ENCODE measurements at places on chromosomes 2 and 18.

DNA sequence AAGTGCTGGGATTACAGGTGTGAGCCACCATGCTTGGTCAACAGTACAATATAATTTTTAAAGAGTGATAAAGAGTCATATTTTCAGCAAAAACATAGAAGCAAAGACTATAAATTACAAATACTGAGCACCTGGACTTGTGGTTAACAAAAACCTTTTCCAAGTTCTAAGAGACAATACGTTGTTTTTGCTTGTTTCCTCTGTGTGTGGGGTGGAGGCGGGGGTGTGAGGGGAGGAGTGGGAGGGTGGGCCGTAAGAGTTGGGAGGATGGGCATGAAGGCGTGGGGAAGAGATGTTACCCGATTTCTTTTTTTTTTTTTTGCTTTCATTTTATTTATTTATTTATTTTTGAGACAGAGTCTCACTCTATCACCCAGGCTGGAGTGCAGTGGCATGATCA is 78.0 kb upstream of the WIPF1 start:
- no peak for DNase-seq

DNA sequence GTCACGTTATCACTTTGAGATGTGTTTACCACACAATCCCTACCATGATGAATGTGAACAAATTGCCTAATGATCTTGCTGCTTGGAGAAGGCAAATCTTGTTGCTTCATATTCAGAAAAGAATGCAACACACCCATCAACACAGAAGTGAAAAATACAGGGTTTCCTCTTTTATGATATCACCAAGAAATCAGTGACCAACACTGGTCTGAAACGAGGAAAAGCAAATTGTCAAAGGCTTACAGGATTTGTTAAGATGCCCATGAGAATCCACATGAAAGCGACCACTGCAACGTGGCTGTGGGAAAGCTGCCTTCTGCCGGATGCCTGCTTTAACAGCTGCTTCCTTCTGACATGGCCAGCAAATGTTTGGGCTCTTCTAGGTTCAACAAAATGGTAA is 397.6 kb upstream of the LRATD1 start:
- DNase-seq = no peak

DNA sequence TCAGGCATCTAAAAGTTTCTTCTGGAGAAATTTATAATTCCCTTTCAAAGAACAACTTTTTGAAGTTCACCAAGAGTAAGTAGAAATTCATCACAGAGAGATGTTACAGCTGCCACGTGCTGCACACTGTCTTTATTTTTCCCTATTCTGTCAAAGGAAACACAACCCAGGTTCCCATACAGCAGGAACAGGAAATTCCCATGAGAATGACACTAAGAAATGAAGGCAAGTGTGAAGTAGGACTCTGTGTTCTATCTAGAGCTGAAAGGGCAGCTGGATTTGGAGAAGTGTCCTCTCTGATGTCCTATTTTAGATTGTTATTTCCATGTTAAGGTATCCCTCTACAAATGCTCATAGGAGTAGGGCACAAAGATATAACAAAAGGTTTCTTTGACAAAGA is 58.8 kb downstream of the PID1 start:
- no peak for DNase-seq

DNA sequence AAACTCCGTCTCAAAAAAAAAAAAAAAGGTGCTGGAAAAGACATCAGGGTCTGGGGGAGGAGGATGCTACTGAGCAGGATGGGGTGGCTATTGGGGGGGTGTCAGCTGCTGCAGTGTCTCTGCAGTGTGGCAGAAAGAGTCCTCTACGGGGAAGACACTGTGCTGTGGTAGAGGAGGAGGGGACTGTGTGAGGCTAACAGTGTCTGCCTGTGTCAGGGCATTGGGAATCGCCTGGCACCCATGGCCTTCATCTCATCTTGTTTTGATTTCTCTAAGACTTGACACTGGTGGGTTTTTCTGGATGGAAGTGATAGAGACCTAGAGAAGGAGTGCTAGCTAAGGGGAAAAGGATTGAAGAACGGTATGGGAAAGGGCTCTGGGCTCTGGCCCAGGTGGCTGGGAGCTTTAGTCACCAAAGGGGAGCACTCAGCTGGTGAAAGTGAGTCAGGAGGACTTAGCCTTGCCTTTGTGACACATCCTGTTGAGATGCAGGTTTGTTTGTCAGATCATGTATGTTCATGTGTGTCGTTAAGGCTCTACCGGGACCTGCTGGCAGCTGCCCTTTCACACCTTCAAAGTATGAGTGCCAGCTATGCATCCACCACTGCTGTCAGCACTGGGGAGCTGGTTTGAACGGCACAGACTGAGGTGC is 58.0 kb downstream of the FARP2 start:
- no peak for DNase-seq

DNA sequence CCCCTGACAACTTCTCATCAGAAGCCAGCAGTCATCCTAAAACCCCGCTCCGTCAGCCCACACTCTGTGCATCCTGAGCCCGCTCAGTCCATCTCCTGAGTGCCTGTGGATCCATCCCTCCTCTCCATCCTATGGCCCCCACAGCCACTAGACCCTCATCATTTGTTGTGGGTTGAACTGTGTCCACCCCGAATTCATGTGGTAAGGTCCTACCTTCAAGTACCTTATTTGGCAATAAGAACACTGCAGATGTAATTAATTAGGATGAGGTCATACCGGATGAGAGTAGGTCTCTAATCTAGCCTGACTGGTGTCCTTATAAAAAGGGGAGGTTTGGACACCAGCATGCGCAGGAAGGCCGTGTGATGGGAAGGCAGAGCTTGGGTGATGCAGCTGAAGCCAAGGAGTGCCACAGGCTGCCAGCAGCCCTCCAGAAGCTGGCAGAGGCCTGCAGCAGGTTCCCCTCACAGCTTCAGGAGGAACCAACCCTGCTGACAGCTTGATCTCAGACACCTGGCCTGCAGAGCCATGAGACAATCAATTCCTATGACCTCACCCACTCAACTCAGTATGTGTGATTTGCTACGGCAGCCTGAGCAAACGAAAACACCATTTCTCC is 192.4 kb downstream of the ZBTB7C start:
- DNase-seq = no peak

DNA sequence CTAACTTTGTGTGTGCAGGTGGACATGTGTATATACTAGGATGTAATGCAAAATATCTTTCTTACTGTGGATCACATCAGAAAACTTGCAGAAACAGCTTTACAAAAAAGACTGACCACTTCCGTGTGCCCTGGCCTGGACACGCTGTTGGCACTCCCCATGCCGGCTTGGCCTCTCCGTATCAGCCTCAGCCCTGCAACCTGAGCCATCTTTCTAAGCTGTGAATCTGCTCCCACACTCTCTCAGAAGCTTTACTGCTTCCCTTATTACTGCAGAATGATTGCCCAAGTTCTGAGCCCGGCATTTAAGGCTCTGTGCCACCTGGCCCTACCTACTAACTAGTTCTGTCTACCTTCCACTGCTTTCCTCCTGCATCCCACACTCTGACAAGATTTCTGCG is 37.8 kb downstream of the MYO7B start:
- DNase-seq = no peak

- no peak for DNase-seq
Observed at GRCh38 chr2:184187421-184187971, 410.8 kb upstream of the ZNF804A start.

DNA sequence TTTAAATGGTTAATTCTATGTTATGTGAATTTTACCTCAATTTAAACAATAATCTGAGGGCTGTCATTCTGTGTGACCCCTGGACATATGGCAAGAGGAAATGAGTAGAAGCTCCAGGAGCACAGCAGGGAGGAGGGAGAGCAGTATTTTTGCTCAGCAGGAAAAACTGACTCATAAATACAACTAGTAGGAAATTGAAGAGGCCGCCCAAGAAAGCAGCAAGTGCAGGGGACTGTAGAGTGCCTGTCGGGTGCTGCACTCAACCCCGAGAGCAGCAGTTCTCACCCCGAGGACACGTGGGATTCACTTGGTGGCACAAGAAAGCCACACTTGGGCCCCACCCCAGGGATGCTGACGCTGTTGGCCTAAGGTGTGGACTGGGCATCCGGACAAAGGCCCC is 60.8 kb downstream of the NPAS2 start:
- no peak for DNase-seq

GRCh38 chr2:97928591-97928990 is 67.2 kb downstream of the TMEM131 start:
- DNase-seq = no peak

GRCh38 chr2:46781468-46782189 is 134.0 kb downstream of the MCFD2 start:
- DNase-seq = no peak

- no peak for DNase-seq
Observed at GRCh38 chr2:8477552-8478470, 204.0 kb upstream of the ID2 start.

DNA sequence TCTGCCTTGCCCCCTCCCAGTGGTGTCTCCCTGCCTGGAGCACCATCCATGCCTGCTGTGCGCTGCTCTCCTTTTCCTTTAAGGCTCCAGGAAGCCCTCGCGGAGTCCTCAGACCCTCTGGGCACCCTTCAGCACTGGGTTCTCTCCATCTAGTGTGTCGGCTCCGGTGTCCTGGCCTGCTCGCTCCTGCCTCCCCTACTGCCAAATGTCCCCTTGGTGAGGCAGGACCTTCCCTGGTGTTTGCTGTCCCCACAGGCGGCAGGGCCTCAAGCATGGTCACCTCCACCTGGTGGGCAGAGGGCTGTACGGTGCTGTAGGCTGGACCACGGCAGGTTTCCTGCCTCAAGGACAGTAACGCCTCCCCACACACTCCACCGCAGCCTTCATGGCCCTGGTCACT is 90.2 kb downstream of the DGKD start:
- no peak for DNase-seq

DNA sequence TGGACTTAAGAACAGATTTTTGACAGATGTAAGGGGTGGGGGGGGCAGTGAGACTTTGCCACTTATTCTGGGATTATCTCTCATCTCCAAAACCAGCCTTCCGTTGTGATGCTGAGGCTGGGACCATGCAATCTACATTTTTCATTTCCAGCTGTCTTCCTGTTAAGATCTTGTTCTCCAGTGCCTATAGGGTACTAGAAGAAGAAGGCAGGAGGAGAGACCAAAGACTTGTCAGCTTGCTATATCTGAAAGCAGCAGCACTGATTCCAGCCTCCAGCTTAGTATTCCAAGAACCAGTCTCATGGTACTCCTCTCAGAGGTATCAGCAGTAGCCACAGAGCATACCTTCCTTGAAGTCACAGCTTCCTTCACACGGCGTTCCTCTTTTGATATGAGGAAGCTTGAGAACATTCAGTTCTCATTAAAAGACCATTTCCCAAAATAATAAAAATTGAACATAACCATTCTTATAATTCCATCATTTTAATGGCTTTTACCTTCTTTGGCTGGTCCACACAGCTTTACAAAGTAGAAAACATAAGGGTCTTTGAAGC is 49.8 kb downstream of the USP34 start:
- DNase-seq = no peak

GRCh38 chr18:55396267-55396905 is 191.6 kb downstream of the TCF4 start:
- no peak for DNase-seq

- DNase-seq = no peak
Observed at GRCh38 chr2:78035804-78036203, 513.6 kb upstream of the LRRTM4 start.

- no peak for DNase-seq
Observed at GRCh38 chr2:235378246-235378645, 115.6 kb upstream of the AGAP1 start.

GRCh38 chr2:20664431-20665242 is 2.3 kb upstream of the GDF7 start:
- DNase-seq = no peak

GRCh38 chr2:229454934-229455631 is 184.0 kb upstream of the PID1 start:
- DNase-seq = no peak

DNA sequence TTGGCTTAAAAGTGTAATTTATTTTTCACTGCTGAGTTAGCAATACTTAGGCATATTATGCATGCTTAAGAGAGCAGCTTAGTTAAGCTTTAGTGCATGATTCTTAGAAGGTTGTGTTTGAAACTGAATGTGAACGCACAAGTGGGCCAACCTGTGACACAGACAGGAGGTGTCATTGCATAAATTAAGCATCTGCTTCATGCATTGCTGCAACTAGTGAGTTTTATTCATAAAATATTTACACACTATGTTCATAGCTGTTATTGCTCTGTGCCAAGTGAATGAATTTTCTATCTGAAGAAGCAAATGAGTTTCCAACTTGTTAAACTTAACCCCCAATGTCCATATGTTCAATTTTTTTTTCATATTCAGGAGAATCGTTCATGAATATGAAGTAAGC is 806.4 kb downstream of the GALR1 start:
- no peak for DNase-seq

GRCh38 chr2:223042284-223042683 is 9.7 kb upstream of the KCNE4 start:
- DNase-seq = no peak

- DNase-seq = no peak
Observed at GRCh38 chr2:129765678-129766351, 213.7 kb upstream of the RAB6C start.

GRCh38 chr2:36965751-36966369 is 476 bp downstream of the STRN start:
- DNase-seq = no peak

DNA sequence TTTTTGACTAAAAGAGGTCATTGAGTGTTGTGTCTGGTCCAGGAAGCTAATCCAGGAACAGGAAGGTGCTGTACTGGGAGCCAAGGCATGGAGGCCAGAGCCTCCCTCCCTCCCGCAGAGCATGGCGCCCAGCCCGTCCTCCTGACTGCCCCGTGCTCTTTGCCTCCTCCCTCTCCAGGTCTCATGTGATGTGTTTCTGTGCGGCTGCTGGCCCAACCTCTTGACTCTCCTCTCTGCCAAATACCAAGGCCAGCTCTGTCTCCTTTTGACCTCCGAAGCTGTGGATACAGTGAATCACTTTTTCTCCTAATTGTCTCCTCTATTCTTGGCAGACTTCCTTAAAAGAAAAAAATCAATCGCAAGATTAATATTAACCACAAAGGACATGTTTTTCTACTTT is 284.1 kb downstream of the PHLPP1 start:
- peak; percentile 81 for DNase-seq

- no peak for DNase-seq
Observed at GRCh38 chr18:7094427-7094826, 23.2 kb downstream of the LAMA1 start.

DNA sequence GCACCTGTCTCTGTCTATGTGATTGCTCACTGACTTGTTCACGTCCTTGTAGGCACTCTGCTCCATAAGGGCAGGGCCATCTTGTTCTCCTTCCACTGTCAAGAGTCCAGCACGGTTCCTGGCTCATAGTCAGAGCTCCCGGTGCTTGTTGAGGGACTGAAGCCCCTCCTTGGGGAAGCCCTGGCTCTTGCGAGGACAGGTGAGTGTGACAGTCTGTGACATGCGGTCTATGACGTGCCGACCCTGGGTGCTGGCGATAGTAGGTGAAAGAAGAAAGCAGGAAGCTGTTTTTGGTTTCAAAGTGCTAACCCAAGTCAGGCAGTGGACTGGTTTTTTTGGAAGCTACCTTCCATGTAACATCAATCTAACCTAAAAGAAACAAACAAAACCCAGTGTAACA is 18.8 kb downstream of the TSHZ1 start:
- no peak for DNase-seq

DNA sequence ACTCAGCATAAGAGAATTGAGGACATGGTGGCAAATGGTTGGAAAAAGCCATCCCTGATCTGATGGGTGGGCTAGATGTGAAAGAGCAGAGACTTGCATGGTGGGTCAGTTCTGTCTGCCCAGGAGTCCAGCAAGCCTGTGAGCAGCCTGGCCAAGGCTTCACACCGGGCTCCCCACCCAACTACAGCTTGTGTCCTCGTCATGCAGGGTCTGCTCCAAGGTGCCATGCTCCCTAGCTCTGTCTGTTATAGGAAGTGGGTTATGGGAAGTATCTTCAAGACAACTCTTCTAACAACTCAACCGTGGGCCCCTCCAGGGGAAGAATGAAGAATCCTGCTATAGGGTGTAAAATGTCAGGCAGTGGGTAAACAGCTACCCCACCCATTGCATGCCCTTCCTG is 97.4 kb downstream of the ADD2 start:
- no peak for DNase-seq
